Motor neuron (in vitro differentiated cells): ENCODE measurements at places on chromosomes 12 and 14. TPM values are rescaled to one million over a fixed set of nuclear protein-coding genes. Genes with fewer than 3 reads are reported as not detected.

The IFT81 gene
- 37.8 and 42.0 TPM in 2 replicates for total RNA-seq

The NPAS3 gene
- total RNA-seq: 14.8 and 20.9 TPM in 2 replicates

The INSM2 gene
- 0.29 and 0.45 TPM in 2 replicates for total RNA-seq

The TIMM9 gene
- total RNA-seq: 37.8 and 43.9 TPM in 2 replicates

The ZBTB39 gene
- 6.4 and 8.6 TPM in 2 replicates for total RNA-seq

The RERG gene
- total RNA-seq: 0.18 and 3.9 TPM in 2 replicates

The FAM90A1 gene
- 0.31 and 1.1 TPM in 2 replicates for total RNA-seq

The GALNT8 gene
- 14.6 and 15.4 TPM in 2 replicates for total RNA-seq

The ADCY6 gene
- total RNA-seq: 38.1 and 43.6 TPM in 2 replicates

The TAS2R43 gene
- 0.78 and 1.4 TPM in 2 replicates for total RNA-seq

The PLEKHH1 gene
- total RNA-seq: 7.1 TPM in 2 replicates

The RPGRIP1 gene
- not detected in 2 replicates for total RNA-seq

The BDKRB2 gene
- total RNA-seq: 234 and 238 TPM in 2 replicates

DNA sequence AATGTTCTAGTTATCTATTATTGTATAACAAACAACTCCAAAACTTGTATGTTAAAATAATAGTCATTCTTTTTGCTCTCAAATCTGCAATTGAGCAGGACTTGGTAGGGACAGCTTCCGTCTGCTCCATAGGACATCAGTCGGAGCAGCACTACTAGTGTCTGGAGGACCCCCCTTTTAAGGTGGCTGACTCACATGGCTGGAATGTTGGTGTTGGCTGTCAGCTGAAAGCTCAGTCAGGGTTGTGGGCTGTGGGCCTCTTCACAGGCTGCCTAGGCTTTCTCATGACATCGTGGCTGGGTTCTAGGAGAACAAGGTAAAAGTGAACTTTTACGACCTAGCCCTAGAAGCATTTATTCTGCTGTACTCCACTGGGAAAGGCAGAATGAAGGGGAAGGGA, 160.6 kb downstream of the ANO4 start:
- no peak for ATAC-seq

- no peak for ATAC-seq
Measured at GRCh38 chr12:92879698-92880322, 49.3 kb downstream of the EEA1 start.

- ATAC-seq: peak; percentile 27
Measured at GRCh38 chr12:54419088-54419887, at the start of gene ITGA5. Gene ITGA5 (minus strand): TSS chr12:54419266. CDS start chr12:54419198, 68 bp downstream.

GRCh38 chr12:45663455-45663854, 66.1 kb upstream of the ARID2 start:
- ATAC-seq: no peak

DNA sequence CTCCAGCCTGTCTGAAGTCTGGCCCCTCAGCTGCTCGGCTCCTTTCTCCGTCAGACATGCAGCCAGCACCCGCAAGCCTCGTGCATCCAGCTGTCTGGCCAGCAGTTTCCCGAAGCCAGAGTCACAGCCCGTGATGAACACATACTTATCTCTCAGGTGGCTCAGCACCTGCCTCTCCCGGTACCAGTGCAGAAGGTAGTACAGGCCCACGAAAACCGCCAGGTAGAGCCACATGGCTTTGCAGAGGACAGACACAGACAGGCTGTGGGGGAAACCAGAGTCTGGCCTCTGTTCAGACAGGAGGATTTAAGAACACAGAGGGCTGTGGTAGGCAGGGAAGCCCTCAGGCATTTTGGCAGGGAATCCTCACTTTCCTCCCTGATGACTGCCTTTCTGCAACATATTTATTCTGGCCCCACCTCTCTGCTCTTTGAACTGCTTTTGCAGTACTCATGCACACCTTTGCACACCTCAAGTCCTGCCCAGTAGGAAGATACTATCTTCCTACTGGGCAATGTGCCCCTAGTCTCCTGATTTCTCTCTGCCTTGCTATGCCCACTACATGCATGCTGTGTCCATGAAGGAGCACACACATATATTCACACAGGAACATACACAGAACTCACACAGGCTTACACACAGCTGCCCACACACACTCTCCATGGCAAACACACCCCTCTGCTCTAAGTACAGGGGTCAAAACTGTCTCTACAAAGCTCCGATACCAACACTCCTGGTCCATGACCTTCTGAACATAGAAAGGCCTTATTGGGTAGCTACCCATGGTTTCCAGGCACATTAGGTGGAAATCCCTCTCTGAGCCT, at the start of gene RDH16:
RDH16 (minus strand) TSS at position 380 of the 824 bp plus-strand sequence; CDS start at position 234, 146 bp downstream.
- ATAC-seq: no peak

DNA sequence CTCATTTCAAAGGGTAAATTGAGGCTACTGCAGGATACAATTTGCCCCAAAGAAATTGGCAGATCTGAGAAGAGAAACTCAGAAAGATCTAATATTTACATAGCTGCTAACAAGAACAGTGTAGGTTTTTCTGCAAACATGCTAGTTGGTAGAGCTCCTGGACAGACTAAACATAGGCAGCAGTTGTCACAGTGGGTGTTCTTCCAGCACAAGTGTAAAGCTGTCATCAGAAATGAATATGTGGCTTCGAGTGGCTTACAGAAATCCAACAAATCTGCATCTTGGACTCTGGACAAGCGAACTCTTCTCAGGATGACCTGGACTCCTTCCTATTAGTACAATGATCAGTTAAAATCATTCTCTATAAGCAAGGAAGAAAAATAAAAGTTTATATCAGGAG, 5.9 kb downstream of the CBX5 start:
- ATAC-seq: no peak

- no peak for ATAC-seq
Measured at GRCh38 chr14:92473261-92473968, 40.2 kb upstream of the RIN3 start.

DNA sequence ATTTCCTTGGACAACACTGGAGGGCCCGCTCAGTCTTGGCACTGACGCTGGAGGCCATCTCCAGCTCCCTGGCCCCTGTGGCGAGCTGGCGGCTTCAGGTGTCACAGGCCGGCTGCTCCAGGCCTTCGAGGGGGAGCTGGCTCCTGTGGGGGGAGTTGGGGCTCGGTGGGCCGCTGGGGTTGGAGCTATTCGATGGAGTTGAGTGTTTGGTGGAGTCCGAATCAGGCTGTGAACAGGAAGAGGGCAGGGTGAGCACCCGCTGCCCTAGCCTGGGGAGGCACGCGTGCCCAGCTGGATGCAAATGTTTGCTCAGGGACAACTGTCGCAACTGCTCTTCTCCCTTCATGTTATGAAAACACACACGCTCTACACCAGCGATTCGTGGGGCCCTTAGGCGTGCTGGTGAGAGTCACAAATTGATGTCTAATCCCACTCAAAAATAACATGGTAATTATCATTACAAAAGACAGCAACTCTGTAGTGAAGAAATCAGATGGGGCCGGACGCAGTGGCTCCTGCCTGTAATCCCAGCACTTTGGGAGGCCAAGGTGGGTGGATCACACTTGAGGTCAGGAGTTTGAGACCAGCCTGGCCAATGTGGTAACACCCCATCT, 11.3 kb downstream of the AMN start:
- no peak for ATAC-seq

- no peak for ATAC-seq
Measured at GRCh38 chr12:29971446-29971845, 187.7 kb upstream of the TMTC1 start.

DNA sequence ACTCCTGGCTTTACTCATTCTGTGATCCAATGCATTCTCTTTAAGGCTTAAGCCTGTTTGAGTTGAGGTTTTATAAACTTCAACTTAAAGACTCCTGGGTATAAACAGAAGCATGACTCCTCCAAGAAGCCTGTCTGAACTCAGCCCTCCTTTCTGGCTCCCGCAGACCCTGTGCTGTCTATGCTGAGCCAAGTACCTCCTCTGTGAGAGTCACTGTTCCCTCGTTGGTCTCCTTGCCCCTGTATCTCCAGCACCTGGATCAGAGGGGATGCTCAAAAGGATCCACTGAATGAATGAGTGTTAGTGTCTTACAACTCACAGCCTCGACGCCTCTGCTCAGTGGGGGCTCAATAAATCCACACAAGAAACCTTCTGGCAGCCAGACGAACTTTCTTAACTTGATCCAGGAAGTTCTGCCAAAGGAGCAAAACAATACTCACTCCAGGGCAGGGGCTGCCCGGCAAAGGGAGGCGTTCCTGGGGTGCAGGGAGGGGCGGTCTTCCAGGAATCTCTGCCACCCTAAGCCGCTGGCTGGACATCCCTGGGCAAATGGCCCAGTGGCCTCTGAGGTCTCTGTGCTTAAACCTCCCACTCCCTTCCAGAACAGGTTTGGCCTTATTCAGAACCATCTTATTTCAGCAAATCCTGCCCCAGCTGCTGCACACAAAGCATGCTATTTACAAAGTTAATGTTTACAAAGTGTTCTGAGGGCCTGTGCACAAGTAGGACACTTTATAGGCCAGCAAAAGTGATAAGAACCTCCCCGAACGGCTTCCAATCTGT, 32.9 kb downstream of the MAP1LC3B2 start:
- ATAC-seq: no peak

- ATAC-seq: no peak
Measured at GRCh38 chr12:66877925-66878324, 199.0 kb upstream of the GRIP1 start.

GRCh38 chr12:45268672-45269411, 52.9 kb downstream of the ANO6 start:
- peak; percentile 78 for ATAC-seq

GRCh38 chr12:30953951-30954751, 27.6 kb downstream of the TSPAN11 start:
- peak; percentile 39 for ATAC-seq

DNA sequence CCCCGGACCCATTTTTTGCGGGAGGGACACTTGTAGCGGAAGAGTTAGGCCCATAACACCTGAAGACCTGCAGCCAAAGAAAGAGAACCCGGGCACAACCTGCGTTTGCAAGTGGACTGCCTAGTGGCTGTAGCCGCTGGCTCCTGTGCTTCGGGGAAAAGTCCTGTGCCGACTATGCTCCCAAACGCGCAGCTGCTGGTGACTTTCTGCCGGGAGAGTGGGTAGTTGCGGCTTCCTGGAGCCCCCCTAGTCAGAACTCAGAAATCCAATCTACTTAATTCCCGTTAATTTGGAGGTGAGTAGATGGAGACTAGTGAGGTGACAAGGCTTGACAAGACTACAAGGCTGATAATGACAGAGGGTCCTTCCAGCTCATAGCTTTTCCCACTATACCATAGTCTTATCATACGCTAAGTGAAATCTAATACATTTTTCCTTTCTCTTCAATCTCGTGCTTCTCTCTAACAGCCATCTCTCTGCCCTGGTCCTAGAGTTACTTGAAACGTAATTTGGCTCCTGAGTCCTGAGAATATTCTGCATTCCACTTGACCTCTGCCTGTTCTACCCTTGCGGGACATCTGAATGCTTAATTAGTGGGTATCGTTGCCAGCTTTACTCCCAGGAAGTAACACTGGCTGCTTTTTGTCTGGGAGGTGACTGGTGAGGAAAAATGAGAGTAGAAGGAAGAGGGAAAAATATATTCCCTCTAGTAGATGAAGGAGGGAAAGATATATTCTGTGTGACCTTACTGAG, 556 bp downstream of the MTHFD1 start:
- ATAC-seq: peak; percentile 2

- no peak for ATAC-seq
Measured at GRCh38 chr12:112606611-112607365, 184.8 kb upstream of the RPH3A start.

DNA sequence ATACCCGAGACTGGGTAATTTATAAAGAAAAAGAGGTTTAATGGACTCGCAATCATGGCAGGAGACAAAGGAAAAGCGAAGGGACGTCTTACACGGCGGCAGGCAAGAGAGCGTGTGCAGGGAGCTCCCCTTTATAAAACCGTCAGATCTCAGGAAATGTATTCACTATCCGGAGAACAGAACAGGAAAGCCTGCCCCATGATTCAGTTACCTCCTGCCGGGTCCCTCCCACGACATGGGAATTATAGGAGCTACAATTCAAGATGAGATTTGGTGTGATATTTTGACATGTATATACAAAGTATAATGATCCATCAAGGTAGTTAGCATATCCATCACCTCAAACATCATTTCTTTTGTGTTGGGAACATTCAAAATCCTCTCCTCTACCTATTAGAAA, 2.3 kb upstream of the CDCA4 start:
- no peak for ATAC-seq

- ATAC-seq: no peak
Measured at GRCh38 chr12:3249081-3249800, 172.1 kb downstream of the TSPAN9 start.

DNA sequence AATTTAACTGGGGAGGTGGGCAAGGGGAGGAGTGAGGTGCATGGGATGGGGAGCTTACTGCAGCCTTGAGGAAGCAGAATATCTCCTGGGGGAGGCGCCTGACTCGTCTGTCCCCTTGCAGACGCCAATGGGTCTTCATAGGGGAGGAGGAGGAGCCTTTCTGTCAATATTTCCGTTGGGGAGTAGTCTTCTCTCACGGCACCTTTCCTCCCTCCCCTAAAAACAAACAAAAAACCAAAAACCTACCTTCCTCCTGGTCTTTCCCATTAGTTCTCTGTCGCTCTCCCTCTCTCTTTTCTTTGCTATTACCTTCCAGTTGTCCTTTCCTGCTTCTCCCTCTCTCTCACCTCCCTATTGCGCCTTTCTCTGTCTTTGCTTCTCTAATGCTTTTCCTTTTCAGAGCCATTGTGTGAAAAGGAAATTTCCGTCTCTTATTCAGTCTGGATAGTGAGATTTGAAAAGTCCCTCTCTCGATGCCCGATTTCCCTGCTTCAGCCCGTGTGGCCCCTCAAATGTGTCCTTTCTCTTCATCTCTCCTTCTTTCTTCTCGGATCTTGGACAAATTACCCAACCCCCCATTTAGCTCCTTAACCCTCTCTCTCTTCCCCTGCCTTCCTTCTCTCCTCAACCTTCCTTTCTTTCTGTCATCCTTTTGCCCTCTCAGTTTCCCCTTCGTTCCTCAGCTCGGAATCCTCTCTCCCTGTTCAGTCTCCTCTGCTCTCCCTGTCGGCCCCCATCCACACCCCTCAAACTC, 5.9 kb downstream of the GPR84 start:
- ATAC-seq: peak; percentile 2

GRCh38 chr12:6392504-6392903, 8.5 kb downstream of the LTBR start:
- ATAC-seq: no peak

DNA sequence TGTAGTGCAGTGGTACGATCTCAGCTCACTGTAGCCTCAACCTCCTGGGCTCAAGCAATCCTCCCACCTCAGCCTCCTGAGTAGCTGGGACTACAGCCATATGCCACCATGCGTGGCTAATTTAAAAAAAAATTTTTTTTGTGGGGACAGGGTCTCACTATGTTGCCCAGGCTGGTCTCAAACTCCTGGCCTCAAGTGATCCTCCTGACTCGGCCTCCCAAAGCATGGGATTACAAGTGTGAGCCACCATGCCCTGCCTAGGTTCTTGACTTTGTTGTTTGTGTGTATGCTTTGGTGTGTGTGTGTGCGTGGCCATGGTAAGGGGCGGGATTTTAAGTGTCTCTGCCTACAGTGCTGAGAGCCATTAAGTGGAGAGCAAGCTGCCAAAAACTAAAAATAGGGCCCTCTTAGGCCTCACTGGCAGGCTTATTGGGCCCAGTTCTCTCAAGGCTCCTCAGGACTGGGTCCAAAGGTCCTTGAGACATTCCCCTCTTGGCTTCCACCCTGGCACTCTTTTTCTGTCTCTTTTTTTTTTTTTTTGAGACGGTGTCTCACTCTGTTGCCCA, 5.1 kb downstream of the COX14 start:
- ATAC-seq: no peak
